HEK293T (cell line): ENCODE measurements at places on chromosomes 5 and 9.
A peak's percentile ranks its signal among the peaks of the same experiment; 100 is the strongest.

- no peak for DNase-seq
Observed at GRCh38 chr5:76664079-76664478, 40.9 kb upstream of the F2RL2 start.

DNA sequence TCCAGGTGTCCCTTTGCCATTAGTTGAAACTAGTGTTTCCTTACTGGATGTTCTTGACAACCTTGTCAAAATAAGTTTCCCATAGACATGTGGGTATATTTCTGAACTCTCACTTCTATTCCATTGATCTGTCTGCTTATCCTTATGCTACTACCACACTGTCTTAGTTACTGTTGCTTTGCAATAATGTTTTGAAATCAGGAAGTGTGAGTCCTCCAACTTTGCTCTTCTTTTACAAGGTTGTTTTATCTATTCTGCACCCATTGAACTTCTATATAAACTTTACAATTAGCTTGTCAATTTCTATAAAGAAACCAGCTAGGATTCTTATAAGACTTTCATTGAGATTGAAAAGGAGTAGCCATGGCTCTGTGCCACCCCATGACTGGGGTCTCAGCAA, 24.3 kb downstream of the CD14 start:
- no peak for DNase-seq

GRCh38 chr9:35102465-35102768, 514 bp downstream of the STOML2 start:
- peak; percentile 12 for DNase-seq

GRCh38 chr5:179262126-179262920, 82.9 kb downstream of the ADAMTS2 start:
- DNase-seq, result no peak

DNA sequence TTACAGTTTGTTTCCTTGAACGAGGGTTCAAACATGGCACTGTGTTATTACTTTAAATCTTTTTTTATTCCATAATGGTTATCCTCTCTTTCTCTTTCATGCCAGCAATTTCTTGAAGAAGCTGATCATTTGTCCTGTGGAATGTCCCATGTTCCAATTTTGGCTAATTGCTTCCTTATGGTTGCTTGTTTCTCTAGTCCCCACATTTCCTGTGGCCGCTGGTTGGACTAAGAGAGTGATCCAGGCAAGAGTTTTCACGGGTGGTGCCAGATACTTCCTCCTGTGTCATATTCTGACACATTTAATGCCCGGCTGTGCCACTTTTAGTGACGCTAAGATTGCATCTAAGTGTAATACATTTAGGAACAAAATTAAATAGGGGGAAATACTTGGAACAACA, 83.8 kb upstream of the FAM169A start:
- no peak for DNase-seq

DNA sequence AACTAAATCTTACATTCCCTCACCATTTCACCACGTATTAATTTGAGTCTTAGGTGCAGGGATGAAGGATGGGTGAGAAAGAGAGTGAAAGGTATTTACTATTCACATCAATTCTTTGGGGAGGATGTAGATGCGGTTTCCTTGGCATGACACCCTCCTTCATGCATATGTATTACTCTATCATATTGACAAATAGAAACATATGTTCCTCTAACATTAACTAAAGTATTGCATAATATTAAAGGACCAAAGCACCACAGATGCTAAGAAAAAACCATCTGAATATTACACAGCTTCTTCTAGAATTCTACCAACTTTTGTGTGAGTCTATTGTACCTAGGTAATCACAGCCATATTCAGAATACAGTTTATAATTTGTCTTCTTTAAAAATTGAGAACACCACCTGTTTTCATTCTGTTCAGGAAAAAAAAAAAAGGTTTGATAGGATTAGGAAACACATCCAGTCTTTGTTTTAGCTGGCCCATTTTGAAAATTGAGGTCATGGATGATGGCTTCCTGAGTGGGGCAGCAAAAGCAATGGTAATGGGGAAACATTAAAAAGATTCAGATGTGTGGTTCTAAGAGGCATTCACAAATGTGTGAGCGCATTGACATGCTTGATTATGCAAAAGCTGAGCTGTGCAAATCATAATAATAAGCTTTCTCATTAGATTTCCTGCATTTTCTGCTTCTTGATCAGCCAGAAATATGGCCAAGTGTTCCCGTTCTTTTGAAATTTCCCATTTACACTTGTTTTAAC, 1011.5 kb upstream of the NUDT12 start:
- no peak for DNase-seq

DNA sequence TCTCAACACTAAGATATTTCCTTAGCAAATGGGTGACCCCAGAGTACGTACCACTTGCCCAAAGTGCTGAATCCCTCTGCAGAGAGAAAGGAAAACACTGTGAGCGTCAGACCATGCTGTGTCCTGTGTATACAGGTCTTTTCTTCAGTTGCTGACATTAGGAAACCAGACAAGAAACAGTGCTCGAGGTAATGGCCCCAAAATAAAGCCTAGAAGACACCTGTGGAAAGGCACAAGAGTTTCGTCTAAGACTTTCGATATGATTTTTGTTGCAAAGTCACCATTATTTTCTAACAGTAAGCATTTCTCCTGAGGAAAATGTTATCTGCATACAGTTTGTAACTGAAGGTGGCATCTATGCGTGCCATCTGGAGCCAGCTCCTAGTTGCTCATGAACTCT, 62.0 kb upstream of the SIMC1 start:
- no peak for DNase-seq

DNA sequence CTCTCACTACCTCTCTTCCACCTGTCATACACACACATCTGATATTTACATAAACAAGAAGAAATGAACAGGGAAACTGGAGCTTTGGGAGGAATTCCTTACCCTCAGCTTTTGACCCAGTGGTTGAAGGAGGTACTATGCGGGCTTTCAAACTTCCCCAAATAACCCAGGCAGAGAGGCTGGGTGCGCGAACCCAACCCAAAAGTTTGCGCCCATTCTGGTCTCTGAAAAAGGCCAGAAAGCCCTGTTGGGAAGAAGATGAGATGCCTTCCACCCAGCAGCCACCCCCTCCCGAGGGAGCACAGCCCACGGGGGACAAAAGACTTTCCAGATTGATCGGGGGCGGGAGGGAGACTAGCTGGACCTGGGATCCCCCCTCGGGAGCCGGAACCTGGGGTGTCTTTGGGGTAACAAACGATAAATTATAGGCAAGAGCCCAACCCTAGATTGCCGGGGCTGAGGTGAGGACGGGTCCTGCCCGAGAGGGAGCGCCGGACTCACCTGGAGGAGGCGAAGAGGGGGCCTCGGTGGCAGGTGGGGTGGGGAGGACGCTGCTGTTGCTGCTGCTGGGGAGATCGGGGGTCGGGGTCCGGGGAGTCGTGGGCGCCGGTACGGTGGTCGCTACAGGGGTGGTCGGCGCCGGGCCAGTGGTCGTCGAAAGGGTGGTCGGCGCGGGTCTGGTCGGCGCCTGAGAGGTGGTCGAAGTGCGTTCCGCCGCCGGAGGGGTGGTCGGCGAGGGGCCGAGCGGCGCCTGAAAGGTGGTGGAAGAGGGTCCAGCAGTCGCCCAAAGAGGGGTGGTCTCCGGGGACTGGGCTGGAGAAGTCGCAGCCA, 798 bp downstream of the MEGF9 start:
- peak; percentile 16 for DNase-seq

GRCh38 chr9:10366171-10366779, 246.5 kb downstream of the PTPRD start:
- peak; percentile 14 for DNase-seq

GRCh38 chr5:73158313-73158712, 14.7 kb upstream of the TMEM174 start:
- DNase-seq, result no peak

DNA sequence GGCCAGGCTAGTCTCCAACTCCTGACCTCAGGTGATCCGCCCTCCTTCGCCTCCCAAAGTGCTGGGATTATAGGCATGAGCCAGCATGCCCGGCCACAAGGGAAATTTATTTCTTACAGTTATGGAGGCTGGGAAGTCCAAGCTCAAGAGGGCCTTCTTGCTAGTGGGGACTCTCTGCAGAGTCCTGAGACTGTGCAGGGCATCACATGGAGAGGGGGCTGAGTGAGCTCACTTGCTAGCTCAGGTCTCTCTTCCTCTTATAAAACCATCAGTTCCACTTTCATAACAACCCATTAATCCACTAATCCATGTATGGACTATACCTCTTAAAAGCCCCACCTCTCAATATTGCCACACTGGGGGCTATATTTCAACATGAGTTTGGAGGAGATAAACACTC, 5.1 kb upstream of the SPIN1 start:
- no peak for DNase-seq

DNA sequence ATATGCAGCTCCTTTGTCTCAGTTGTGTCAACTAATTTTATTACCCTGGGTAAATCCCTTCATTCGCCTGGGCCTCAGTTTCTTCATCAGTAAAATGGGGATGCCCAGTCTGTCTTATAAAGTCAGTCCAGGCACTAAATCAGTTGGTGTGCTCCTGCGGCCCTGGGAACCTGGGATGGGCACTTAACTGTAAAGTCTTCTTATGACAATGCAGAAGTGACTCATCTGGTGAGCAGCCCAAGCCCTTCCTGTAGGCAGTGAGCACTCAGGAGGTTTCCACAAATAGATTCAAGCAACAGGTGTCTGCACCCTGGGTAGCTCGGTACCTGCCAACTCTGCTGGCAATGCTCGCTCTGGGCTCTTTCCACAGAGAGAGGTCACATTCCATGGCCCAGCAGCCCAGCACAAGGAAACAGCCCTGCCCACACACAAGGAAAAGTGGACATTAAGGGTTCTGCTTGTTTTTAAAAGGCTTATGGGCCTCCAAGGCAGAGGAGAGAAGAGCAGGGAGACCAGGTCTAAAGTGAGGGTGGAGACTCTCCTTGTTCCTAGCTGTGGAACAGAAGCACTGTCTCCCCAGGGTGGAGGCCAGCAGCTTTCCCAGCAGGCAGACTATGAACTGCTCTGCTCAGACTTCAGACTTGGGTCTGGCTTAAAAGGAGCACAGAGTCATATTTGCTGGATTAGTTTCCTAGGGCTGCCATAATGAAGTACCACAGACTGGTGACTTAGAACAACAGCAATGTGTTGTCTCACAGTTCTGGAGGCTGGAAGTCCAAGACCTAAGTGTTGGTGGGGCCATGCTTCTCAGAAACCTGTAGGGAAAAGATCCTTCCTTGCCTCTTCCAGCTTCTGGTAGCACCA, 89.7 kb upstream of the ADRA1B start:
- no peak for DNase-seq

DNA sequence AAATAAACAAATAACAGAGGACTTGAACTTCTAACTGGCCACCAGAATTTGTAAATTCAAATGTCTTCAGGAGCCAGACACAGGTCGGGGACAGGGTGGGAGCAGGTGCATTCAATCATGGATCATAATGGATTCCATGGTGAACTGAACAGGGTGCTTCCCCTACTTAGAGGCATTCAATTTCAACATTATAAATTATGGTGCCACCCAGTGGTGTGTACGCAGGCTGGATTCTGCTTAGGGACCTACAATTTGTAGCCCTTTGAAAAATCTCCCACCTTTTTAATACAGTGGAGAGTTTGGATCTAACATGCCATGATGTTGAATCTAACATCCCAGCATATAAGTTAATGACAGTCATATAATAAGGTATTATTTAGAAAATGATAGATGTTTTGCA, 22.3 kb downstream of the KLF9 start:
- no peak for DNase-seq

- no peak for DNase-seq
Observed at GRCh38 chr5:35819026-35819425, 37.7 kb upstream of the IL7R start.

GRCh38 chr9:91066042-91066415, 264.4 kb downstream of the SYK start:
- no peak for DNase-seq

DNA sequence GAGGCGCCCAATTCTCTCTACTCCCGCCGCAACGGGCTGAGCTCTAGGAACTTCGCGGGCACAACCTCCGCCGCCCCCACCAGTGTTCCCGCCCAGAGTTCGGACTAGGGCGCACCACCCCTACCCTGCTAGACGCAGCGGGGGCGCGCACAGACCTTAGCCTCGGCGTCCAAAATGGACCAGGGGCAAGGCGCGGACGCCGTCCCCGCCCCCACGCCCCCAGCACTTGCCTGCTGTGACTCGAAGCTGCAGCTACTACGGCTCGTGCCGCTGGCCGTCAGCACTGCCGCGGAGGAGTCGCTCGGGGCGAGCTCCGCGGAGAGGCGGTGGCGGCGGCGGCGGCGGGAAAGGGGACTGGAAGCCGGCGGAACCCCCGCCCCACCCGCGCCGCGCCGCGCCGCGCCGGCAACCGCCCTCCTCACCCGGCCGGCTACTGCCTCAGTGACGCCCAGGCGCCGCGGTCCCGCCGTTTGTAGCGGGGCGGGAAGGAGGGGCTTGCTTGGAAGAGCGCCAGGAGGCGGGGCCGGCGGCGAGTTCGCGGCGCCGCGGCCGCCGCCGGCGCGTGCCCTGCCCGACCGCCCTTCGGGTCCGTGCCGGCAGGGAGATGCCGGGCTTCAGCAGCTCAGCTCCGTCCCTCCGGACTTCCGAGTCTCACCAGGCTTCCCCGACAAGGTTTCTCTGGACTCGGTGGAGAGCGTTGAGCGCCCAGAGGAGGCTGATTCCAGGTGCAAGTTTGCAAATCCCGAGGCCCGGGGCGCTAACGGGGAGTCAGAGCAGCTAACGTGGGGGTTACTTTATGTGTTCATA, 4.5 kb downstream of the ELAVL2 start:
- DNase-seq, result peak; percentile 72

DNA sequence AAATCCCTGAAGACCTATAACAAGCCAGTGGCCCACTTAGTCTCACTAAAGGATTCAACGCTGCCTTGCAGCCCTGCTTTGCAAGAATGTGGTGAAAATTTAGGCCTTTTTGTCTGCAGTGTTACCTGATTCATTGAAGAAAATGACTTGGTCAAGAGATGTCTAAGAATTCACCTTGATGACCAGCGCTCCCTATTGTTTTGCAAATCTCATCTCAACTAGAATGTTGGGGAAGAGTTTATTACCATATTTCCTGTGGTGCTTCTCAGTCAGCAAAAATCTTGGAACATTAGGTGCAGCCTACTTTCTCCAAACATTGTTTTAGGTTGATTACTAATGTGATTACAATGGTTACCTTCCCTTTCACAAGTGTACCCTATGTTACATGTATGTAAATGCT, 53.5 kb downstream of the PLK2 start:
- DNase-seq, result no peak

GRCh38 chr9:14306672-14307660, 7.0 kb downstream of the NFIB start:
- DNase-seq, result no peak

DNA sequence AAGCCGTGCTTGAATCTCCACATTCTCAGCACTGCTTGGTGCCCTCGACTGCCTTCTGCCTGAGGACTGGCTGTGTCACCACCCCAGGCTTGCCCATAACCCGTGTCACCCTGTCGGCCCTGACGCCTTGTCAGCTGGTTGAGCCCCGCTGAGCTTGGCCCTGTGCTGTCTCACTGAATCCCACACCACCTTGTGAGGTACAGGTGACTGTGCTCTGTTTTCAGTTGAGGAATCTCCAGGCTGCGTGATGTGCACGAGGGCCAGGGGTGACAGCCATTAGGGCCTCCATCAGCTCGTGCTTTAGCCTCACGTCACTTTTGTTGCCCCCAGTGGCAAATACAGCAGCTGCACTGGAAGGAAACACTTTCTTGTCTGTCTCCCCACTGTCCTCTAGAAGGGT, 90.7 kb downstream of the CACNA1B start:
- peak; percentile 20 for DNase-seq

GRCh38 chr5:151298063-151298855, 5.3 kb downstream of the SLC36A3 start:
- peak; percentile 70 for DNase-seq

GRCh38 chr5:54673523-54674225, 156.1 kb downstream of the SNX18 start:
- DNase-seq, result no peak
